ENCODE measurements at places on chromosomes 16 and 17. TPM values are rescaled to one million over a fixed set of nuclear protein-coding genes. Genes with fewer than 3 reads are reported as not detected.

- DNase-seq = no peak
These were observed 14.6 kb upstream of the CCDC154 start for GRCh38 chr16:1458977-1459341.

OTOA gene
- total RNA-seq = under 0.01 TPM

TRAF7 gene
- 63.9 TPM for total RNA-seq

GRCh38 chr17:78664476-78665386, 87.5 kb upstream of the DNAH17 start:
- DNase-seq = peak; percentile 79

Data from lung microvascular endothelial cell (primary cell).